ENCODE measurements at places on chromosomes 5 and 9.

- no peak for DNase-seq
These were observed 1941.4 kb upstream of the NUDT12 start for GRCh38 chr5:105503950-105504349.

- DNase-seq: no peak
These were observed 333.2 kb upstream of the RFX3 start for GRCh38 chr9:3858961-3859360.

DNA sequence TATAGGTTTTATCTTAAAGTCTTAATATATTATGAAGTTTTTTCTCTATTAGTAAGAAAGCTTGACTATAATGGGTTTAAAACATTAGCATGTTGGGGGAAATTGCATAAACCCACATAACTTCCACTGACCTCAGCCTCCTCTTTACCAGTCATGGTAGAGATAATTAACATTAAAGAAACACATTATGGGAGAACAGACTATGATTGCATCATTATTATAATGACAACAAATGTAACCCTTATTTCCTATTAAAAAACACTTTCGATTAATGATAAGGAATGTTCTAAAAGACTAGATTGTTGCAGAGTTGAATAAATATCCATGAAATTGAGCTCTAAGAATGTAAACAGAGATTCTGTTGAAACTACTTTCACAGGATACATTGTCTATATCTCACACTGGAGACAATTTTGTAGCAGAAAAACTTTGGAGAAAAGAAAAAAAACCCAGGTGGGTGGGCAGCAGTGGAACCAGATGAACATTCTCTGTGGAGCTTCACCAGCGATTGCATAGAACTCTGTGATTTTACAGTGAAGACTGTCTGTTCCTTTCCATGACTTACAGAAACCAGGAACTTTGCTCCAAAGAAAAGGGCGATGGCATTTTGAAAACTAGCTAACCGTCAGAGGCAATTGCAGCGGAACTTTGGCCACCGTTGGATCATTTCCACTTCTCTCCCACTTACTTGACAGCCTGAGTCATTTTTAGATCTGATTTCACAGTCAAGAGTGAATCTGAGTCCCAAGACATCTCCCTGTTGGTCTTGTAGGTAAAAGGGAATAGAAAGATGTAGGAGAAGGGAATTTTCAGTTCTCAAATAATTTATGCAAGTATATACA is 21.0 kb upstream of the ERAP2 start:
- DNase-seq: no peak

- no peak for DNase-seq
These were observed 56.5 kb upstream of the RAI14 start for GRCh38 chr5:34599471-34600117.

- no peak for DNase-seq
These were observed 73.0 kb downstream of the SLC12A2 start for GRCh38 chr5:128156521-128156920.

- no peak for DNase-seq
These were observed 108.9 kb downstream of the PSD2 start for GRCh38 chr5:139904566-139904815.

DNA sequence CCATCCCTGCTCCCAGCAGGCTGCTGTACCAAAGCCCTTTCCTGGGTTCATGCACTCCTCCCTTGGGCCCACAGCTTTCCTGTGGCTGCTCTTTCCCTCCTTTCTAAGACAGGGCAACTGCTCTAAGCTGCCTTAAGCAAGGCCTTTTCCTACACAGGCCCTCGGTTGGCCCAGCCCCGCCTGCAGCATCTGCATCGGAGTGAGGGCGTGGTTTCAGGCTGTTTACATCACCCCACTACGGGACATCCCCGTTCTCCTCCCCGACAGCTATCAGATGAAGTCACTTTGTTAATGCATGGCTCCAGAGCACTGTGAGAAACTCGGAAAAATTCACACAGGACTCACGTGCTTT is 3.4 kb downstream of the DPH7 start:
- DNase-seq: no peak

DNA sequence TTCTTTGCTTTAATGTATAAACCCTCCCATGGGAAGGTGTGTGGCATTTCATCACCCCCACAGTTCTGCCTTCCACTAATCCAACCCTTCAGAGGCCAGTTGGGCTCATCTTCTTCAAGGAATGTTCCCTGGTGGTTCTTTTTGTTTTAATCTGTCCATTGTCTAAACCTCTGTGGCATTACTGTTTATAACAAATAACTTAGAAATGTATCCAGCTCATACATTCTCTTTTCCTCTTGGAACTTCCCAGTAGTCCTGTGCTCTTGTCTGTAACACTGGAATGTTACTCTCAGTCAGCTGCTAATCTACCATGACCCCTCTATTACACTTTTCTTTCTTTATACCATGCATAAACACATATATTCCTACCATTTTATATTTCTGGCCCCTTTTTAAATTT is 213.5 kb upstream of the TARS1 start:
- DNase-seq: no peak

- no peak for DNase-seq
These were observed 627.4 kb downstream of the LRRC70 start for GRCh38 chr5:63205976-63206375.

DNA sequence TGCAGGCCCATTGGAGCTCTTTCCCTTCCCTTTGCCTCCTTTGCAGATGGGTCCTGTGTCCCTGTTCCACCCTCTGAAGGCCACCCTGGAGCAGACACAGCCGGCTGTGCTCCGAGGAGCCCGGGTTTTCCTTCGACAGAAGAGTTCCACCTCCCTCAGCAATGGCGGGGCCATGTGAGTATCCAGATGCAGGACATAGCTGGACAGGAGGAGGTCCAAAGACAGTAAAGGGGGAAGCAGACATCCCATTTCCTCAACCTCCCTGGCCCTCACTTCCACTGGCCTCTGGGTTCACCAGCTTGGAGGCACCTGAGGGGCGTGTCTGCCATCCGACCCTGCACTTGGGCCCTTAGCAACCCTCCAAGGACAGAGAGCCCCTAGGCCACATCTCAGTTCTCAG is 237.9 kb downstream of the CACNA1B start:
- DNase-seq: no peak

DNA sequence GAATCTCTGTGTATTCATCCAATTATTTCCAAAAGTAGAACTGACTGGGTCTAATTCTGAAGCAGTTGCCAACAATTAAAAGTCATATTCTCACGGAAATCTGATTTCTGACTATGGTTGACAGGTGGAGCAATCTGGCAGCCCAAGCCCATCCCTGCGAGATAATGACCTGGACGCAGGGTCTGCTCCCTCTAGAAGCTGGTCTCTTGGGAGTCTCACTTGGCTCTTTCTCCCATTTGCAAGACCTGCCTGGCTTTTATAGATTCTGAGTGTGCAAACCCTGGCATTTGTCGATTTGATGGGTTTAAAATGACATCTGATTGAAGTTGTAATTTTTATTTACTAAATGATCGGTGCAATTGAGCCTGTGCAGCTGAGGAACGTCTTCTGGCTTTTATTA is 49.4 kb upstream of the NEURL1B start:
- no peak for DNase-seq

DNA sequence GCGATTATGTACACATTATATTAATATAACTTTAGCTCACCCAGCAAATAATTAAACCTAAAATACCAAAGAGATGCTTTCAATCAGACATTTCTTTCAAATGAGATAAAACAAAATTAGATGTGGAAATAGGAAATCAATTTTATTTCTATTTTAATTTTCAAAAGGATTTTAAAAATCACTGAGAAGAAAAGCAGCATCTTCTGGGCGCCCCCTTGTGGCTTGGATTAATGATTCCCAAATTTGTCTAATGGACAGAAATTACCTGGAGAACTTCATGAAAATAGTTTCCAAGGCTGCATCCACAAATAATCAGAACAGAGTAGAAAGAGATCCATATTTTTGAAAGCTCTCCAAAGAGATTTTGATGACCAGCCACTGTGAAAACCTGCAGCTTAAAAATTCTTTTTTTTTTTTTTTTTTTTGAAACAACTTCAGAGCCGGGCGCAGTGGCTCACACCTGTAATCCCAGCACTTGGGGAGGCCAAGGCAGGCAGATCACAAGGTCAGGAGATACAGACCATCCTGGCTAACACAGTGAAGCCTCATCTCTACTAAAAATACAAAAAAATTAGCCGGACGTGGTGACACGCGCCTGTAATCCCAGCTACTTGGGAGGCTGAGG is 50.9 kb upstream of the CEMIP2 start:
- peak; percentile 9 for DNase-seq

DNA sequence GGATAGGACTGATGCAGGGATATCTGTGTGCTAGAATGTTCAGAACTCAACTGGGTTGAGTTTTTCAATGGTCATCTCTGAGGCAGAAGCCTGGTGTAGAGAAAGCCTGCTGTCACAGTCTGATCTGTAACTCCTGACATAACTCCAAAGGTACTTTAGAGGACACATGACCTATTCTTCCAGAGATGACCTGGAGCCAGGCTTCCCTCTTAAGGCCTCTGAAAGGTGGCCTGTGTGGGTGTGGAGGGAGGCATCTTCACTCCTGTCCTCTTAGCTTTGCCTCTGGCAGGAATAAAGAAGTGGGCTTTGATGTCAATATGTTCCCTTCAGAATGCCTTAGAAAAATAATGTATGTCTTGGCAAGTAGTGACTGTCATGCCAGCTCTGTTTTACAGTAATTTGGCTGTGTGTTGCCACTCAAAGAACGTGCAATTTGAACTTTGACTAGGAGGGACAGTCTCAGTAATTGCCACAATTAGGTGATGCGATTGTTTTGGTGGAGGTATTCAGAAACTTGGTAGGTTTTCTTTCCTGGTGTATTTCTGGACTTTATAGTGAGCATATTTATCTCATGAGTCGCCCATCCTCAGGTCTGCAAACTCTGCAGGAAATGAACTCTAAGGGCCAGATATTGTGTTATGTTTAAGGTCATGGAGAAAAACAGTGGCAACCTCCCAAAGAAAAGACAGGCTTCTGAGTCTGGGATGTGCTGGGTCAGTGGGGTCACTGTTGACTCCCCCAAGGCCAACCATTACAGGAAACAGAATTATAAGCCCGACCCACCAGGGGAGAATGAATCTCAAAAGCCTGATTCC is 3.2 kb upstream of the C5orf63 start:
- no peak for DNase-seq

DNA sequence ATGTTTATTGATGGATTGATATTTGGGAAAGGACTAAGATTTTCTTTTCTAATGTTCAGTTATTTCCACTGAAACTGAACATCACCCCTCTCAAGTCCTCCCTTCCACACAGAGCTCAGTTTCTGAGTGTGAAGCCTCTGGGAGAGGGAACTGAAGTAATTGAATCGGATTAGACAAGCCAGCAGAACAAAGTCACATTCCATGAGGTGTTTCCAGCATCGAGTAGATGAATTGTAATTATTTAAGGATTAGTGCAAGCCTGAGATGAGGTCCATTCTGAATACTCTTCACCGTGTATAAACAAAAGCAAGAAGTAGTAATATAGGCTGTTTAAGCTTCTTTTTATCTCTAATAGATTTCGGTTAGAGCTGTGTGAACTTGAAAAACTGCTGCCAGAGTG is 2060.5 kb downstream of the MAT2B start:
- DNase-seq: no peak

- no peak for DNase-seq
These were observed 24.9 kb downstream of the MELK start for GRCh38 chr9:36597412-36598178.

GRCh38 chr9:82242285-82242963 is 253.9 kb downstream of the SPATA31D1 start:
- no peak for DNase-seq

DNA sequence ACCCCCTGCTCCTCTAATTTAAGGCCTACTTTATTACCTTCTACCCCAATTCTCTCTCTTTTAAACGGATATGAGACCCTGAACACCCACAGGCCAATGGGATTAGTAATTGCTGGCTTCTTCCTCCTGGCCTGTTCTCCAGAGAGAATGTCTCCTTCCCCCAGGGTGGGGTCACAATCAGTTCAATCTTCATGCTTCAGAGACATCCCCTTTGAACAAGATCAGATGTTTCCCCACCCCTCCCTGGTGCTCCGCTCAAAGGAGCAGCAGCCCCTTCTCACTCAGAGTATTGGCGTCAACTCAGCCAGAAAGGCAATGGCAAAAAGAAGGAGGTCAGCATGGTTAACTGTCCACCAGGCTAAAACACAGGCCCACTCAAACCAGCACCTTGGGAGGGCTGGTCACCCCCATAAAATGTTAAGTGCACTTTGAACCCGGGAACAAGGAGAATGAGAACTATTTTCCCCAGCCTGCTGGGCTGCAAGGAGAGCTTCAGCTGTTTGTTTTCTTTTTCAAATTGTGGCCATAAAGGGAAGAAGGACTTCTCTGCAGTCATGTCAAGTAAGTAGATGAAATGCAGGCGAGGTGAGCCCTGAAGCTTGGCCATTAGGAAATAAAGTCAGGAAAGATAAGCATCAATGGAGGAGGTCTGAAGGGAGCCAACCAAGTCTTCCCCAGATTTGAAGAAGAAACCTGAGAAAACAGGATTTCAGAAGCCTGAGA is 20.1 kb downstream of the LHFPL2 start:
- no peak for DNase-seq
